ENCODE measurements at places on chromosomes 1 and 21.

DNA sequence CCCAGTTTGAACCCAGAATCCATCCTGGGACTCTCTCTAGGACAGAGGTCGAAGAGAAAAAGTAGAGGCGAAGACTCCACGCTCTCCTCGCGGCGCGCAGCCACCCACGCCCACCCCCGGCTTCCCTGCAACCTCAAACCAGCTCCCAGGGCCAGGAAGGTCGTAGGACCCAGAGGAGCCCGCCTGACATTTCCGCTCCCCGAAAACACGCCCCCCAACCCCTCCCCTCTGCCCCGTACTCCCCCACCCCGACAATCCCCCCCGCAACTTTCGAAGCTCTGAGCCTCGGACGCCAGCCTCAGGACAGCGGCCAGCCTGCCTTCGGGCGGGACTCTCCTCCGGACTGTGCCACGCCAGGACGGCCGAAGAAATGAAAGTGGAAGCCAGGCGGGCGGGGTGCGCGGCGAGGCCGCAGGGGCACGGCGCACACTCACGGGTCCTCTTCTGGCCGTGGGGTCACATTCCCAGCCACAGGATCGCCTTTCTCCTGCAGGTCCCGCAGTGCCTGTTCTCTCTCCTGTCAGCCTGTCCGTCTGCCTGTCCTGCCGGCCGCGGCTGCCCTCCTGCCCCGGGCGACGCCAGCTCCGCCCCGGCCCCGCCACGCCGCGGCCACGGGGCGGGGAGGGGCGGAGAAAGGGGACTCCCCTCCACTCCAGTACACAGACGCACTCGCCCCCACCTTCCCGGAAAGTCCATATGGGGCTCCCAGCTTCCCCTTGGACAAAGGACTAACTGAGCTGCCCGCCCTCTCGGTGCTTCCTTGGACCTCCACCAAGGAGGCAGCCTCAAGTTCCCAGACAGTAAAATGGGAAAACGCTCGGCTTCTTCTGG, at the start of gene MOB3C:
Gene MOB3C (minus strand): TSS at position 535 of the 831 bp plus-strand sequence. CDS start 3,490 bp downstream, outside the sequence.
- DNase-seq: peak; percentile 23

GRCh38 chr1:222769181-222769580, 32.2 kb downstream of the FAM177B start:
- DNase-seq: no peak

- DNase-seq: peak; percentile 91
These were observed 5.3 kb upstream of the SRP9 start for GRCh38 chr1:225772323-225772768.

- no peak for DNase-seq
These were observed 17.4 kb downstream of the AK4 start for GRCh38 chr1:65165269-65165993.

GRCh38 chr21:43318841-43319781, 107.8 kb downstream of the SIK1 start:
- peak; percentile 87 for DNase-seq

- no peak for DNase-seq
These were observed 4.2 kb downstream of the RSPO1 start for GRCh38 chr1:37630426-37631028.

DNA sequence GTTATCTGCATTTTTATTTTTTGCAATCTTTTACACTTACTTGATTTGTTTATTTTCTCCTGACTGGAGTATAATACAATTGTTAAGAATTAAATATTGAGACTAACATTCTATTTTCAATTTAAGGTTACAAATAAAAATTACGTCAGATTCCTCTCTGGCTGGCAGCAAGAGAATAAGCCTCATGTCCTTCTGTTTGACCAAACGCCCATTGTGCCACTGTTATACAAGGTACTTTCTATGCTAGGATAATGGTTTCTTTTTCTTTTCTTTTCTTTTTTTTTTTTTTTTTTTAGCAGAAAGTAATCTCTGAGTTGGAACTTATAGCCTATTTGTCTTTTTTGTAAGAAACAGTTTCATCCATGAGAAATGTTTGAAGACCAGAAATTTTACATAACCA, 20.0 kb downstream of the DNAJC16 start:
- DNase-seq: no peak
